ENCODE measurements at places on chromosomes 6 and 20.

DNA sequence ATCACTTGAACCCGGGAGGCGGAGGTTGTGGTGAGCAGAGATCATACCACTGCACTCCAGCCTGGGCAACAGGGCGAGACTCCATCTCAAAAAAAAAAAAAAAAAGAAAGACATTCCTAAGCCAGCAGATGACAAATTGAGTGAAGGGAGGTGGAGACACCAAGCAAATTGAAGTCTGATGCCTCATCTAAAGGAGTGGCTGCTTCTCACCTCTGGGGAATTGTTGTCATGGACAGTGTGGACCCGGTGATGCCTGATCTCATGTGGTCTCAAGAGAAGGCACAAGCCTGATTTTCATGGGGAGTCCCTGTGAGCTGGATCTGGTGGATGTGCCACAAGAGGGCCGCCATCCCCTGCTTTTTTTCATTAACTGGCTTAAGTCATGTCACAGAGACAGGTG, 272.0 kb downstream of the ZNF217 start:
- H3K36me3 ChIP-seq, result peaks cover 5% of the 10 kb centered on the region
- H3K27me3 ChIP-seq, result no peaks in the 10 kb centered on the region
- H3K4me3 ChIP-seq, result no peak overlapping the region
- H3K4me1 ChIP-seq, result no peaks in the 10 kb centered on the region
- no peak overlapping the region for H3K27ac ChIP-seq

GRCh38 chr6:85464722-85465150, 14.9 kb downstream of the NT5E start:
- H3K27ac ChIP-seq, result peak overlapping the region; percentile 10
- ATAC-seq, result no peak
- no peak overlapping the region for H3K4me3 ChIP-seq
- H3K36me3 ChIP-seq, result no peaks in the 10 kb centered on the region
- H3K27me3 ChIP-seq, result no peaks in the 10 kb centered on the region

DNA sequence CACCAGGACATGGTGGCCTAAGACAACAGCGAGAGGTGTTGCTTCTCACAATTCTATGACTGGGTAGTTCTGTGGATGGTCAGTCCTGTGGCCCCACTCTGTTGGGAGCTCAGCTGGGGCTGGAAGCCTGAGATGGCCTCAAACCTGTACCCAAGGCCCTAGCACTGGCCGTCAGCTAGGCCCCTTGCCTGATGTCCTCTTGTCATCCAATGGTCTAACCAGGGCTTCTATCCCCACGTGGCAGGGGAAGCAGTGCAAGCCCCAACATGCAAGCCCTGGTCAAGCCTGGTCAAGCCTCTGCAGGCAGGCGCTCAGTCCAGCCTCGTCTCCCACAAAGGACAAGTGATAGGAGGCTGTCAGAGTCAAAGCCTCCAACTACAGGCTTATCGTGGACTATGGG, 196.5 kb upstream of the CST7 start:
- ATAC-seq, result no peak
- no peaks in the 10 kb centered on the region for H3K36me3 ChIP-seq
- H3K4me1 ChIP-seq, result no peaks in the 10 kb centered on the region
- peaks cover 8% of the 10 kb centered on the region for H3K27me3 ChIP-seq
- no peak overlapping the region for H3K4me3 ChIP-seq
- H3K27ac ChIP-seq, result no peak overlapping the region

DNA sequence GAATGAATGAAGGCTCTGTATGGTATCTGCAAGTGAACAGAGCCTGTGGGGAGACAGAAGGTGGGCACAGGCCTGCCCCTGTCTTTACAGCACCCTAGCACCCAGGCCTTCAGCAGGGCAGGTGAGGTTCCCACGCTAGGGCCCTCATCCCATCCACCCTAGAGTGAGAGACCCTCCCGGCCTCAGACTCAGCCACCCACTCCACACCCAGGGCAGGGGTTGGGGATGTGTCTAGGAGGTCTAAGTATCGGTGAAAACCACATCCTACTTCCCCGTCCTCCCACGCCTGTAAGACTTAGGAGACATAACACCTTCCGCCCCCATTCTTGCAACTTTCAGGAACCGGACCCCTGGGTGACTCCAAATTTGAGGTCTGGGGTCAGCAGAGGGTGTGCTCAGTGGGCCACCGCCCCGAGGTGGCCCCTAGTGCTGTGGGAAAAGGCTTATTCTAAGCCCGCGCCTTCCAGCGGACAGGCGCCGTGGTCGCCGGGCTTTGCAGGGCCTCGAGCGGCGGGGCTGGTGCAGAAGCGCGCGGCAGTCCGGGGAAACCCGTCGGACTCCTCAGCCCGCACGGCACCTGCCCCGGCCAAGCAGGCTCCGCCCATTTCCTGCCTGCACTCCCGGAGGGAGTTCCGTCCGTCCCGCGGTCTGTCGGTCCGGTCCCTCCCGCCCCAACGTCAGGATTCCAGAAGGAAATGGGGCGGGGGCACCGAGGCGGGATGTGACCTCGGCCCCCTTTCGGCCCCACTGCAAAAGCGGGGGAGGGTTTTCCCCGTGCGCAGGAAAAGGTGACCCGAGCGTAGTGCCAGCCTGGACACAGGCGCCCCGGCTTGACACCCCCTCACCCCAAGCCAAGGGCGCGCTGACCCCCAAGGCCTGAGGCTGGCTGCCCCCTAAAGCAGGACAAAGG, 868 bp downstream of the SAMD10 start:
- peaks cover 62% of the 10 kb centered on the region for H3K4me1 ChIP-seq
- H3K36me3 ChIP-seq, result peaks cover 44% of the 10 kb centered on the region
- no peaks in the 10 kb centered on the region for H3K27me3 ChIP-seq
- H3K27ac ChIP-seq, result peak overlapping the region; percentile 84

GRCh38 chr20:8721098-8721497, 347.8 kb upstream of the PLCB4 start:
- no peaks in the 10 kb centered on the region for H3K36me3 ChIP-seq
- no peak overlapping the region for H3K4me3 ChIP-seq
- no peaks in the 10 kb centered on the region for H3K4me1 ChIP-seq
- no peak overlapping the region for H3K27ac ChIP-seq
- H3K27me3 ChIP-seq, result peaks cover 8% of the 10 kb centered on the region
- ATAC-seq, result no peak
